ENCODE measurements at places on chromosomes 2 and 18. TPM values are rescaled to one million over a fixed set of nuclear protein-coding genes. Genes with fewer than 3 reads are reported as not detected.

CFAP65 gene
- total RNA-seq: not detected

RESP18 gene
- not detected for total RNA-seq

UGT1A5 gene
- not detected for total RNA-seq

GRCh38 chr2:110888411-110888810 lies 156.0 kb downstream of the ACOXL start:
- DNase-seq: no peak

Data from chondrocyte (in vitro differentiated cells).